ENCODE measurements at places on chromosomes 4 and X.

- no peak for DNase-seq
Measured at GRCh38 chrX:150219374-150220185, 143.5 kb upstream of the MAMLD1 start.

DNA sequence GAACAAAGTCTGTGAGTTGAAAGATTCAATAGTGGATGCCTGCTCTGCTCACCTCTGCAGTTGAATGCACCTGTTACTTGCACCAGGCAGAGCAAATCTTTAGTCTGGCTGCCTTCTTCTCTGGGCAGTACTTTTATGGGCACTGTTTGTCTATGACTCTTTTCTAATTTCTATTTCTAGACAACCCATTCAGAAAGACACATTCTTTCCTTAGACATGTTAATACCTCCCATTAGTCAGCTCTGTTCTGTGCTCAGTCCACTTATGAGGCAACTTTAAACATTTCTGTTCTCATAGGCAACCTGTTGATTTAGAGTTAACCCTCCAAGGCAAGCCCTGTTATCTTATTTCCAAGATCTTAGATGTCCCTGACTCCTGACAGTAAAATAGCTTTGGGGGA is 108.9 kb downstream of the SYNPO2 start:
- no peak for DNase-seq

- DNase-seq, result no peak
Measured at GRCh38 chr4:165803005-165803404, 70.0 kb upstream of the TLL1 start.

DNA sequence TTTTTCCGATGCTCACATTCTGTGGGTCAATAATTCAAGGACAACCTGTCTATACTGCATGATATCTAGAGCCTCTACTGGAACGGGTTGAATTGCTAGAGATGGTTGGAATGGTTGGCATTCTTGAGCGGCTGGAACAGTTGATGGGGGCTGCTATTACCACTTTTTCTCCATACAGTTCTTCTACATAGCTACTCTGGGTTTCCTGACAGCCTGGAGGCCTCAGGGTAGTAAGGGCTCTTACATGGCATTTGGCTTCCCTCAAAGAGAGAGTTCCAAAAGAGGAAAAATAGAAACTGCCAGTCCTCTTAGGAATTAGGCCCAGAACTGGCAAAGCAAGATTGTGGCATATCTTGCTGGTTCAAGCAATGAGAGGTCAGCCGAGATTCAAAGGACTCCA is 53.1 kb downstream of the NAA11 start:
- DNase-seq, result no peak

- no peak for DNase-seq
Measured at GRCh38 chrX:72430405-72430968, 124.8 kb upstream of the CITED1 start.

DNA sequence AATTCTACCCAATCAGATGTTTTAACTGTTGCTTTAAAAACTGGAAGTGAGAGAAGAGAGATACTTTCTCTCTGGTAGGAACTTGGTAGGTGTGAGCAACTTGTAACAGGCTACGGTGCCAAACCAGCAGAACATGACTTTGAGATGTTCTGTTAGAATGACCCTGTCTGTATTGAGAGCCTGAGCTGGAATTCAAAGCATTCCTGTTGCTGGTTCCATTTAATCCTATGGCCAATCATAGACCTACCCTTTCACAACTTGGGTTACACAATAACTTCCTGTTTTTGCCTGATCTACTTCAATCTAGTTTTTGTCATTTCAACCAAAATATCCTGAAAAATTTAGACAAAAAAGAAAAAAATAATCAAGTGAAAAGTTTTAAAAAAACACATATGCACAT is 1.7 kb upstream of the PRRG1 start:
- no peak for DNase-seq

DNA sequence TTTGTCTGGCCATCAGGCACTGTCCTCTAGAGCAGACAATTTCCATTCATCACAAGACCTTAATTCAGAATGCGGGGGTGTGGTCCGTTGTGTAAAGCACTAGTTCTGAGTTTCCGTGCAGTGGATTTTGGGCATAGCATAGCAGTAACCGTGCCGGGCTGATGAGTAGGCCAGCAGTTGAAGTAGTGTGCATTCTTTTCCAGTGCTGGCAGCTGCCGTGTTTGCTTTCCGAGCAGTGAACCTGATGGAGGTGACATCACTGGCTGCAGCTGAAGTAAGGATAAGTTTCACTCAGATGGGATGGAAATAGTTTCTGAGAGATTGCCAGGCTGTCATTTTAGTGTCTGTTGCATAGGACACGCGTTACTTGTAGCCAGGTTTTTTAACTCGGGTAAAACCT is 107.0 kb upstream of the STIM2 start:
- DNase-seq, result no peak

DNA sequence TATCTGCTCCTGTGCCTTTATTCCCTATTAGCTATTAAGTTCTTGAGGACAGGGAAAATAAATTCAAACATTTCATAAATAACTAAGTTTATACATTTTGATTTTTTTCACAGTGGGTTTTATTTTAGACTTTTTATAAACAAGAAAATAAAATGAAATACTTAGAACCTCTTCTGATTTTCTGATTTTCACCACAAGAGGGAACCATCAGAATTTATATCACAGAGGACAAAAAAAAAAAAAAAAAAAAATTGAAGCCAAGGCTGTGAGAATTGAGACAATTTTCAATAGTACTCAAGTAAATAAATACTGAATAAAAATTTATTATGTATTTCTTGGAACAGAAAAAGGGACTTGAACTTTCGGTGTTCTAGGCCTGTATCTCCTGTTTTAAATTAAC is 288.1 kb downstream of the SH3BGRL start:
- DNase-seq, result no peak

- no peak for DNase-seq
Measured at GRCh38 chr4:58760100-58760499, 1649.9 kb upstream of the IGFBP7 start.

GRCh38 chrX:153947009-153947769 is 2.7 kb upstream of the RENBP start:
- DNase-seq, result peak; percentile 71

DNA sequence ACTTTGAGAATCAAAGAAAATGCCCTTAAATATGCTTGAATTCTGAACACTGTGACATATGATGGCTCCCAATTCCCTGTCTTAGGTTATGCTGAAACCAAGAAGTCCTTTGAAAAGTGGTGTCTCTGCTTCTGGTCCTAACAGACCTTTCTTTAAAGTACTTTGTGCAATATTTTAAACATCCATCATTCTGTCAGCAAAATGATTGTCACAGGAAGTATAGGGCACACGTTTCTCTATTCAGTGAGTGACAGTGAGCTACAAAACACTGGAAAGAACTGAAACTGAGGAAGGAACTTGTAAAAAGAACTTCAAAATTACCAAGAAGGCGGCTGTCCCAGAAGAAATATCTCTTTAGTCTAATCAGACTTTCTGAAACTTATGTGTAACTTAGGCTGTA is 12.2 kb upstream of the NUP54 start:
- no peak for DNase-seq

GRCh38 chrX:11196476-11196875 is 85.3 kb downstream of the HCCS start:
- no peak for DNase-seq

GRCh38 chrX:39509157-39509556 is 588.6 kb downstream of the BCOR start:
- DNase-seq, result no peak

DNA sequence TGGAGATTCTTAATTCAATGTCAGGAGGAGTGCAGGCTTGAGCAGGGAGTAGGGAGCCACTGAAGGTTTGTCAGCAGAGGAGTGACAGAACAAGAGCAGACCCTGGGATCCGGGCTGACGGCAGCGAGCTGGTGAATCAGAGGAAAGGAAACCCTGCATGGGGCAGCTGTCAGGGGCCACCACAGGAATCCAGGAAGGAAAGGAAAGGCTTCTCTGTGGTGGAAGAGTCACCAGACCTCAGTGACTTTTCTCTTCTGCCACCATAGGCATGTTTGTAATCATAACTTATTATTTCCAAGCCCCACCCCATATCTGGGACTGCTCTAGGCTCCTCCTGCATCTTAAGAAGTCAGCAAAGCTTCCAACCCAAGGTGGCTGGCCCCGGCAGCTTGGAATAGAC is 150.9 kb downstream of the BCOR start:
- no peak for DNase-seq

- no peak for DNase-seq
Measured at GRCh38 chr4:184536065-184536880, 61.9 kb upstream of the IRF2 start.

GRCh38 chr4:139011225-139011950 is 4.2 kb upstream of the NOCT start:
- no peak for DNase-seq

DNA sequence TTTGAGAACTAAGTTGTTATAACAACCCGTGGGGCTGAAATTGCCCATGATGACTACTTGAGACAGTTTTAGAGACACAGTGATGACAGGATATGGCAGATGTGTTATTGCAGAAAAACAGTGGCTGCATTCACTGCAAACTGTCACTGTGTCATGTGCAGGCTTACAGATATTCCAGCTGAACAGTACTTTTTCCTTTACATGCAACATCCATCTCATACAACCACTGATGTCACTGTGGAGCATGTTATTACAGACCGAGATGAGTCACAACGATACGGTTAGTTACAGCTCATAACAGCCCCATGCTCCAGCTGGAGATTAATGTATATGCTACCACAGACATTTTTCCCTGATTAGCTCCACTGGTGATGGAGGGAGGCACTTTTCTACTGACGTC is 207.4 kb downstream of the TMA16 start:
- DNase-seq, result no peak

DNA sequence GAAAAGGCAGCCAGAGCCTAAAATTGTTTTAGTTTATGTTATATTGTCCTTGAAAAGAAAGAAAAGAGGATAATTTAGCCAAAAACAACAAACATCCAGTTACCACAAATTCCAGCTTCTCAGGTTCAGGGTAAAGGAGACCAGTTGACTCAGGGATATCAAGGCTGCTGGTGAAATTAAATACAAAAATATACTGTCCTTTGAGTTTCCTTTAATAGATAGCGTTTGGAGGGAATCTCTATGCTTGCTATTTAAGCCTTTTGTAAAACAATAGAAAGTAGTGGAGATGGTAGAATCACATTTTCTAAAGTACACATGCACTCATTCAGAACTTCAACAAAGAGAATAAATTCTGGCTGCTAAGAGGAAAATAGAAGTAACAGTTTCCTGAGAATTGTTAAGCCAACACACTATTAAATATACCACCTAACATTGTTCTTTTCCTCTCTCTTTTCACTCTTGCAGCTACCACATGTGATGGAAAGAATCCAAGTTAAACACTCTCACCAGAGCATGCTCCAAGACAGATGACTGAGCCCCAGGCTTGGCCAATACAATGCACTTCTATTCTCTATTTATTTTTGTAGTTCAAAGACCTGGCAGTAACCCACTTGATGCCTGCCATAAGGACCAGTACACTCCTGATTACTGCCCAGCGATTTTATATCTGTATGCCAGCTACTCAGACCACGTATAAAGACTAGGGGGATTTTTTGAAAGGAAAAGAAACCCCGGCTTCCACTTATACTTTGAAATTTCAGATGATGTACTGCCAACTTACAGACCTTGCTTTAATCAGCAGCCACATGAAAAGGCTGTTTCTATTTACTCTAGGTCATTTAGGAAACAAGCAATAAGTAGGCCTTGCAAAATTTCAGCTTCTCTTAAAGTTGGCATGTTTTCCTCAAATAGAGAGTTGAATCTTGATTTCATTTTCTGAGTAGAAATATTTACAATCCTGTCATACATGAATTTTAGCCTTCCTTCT is 756.9 kb downstream of the FAT4 start:
- DNase-seq, result no peak

- no peak for DNase-seq
Measured at GRCh38 chr4:56927196-56927595, 19.5 kb downstream of the REST start.

DNA sequence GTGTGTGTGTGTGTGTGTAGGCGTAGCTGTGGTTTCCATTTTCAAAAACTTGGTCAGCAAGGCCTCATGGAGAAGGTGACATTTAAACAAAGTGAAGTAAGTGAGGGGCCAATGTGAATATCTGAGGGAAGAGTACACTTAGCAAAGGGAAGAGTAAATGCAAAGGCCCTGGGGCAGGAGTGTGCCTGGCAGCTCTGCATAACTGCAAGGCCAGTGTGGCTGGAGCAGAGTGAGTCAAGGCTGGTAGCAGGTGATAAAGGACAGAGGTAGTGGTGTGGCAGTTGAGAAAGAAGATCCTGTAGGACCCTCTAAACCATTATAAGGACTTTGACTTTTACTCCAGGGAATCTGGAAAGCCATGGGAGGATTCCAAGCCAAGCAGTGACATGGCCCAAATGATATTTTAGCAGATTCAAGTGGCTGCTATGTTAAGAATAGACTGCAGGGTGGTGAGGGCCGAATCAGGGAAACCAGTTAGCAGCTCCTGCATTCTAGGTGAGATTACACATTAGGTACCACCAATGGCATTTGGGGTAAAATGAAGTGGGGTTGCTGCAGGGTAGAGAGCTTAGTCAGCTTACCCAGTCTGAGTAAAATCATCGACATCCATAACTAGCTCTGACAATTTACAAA is 5.9 kb upstream of the TBC1D1 start:
- DNase-seq, result no peak

DNA sequence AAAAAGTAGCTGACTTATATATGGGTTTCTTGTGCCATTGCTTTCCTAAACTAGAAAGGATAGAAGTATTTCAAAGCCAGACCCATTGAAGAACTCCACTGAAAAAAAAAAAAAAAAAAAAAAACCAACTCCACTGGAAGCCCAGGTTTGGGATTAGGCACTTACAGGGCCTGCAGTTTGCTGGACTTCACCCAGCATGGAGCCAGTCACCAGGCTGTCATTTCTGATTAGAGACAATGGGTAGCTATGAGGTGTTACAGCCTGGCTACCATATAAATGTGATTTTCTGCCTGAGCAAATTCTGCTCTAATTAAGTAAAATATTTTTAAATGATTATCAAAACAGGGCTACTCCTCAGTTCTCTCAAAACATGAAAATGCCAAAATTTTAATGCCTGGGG is 49.5 kb downstream of the HS6ST2 start:
- DNase-seq, result no peak

DNA sequence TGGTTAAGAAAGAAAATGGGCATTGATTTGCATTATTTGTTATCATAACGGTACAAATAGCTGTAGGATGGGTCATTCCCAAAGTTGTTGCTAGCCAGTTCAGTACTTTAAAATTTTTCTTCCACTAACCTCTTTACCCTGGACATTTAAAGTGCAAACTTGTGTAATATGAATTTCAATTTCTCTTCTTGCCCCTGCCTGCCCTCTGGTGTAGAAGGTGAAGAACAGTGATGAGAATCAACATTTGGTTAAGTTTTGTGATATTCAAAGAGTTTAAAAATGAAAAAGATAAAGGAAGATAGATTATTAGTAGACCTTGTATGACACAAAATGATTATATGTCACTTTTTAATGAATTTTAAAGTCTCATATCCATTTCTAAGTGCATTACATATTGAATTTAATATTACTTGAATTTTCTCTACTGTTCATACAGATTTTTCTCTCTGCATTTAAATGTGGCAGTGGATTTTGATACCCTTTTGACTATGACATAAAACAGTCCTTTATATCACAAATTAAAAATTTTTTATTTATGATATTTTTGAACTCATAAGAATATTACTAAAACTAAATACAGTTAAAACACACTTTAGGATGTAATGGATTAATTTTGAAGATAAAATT is 337.7 kb downstream of the BMPR1B start:
- DNase-seq, result no peak

Data from stimulated activated CD8-positive, alpha-beta memory T cell treated with anti-CD3 and anti-CD28 coated beads, Interleukin-2, amount 100 ng/mL, for 48 hours (primary cell).